ENCODE measurements at places on chromosomes 3 and 15.

DNA sequence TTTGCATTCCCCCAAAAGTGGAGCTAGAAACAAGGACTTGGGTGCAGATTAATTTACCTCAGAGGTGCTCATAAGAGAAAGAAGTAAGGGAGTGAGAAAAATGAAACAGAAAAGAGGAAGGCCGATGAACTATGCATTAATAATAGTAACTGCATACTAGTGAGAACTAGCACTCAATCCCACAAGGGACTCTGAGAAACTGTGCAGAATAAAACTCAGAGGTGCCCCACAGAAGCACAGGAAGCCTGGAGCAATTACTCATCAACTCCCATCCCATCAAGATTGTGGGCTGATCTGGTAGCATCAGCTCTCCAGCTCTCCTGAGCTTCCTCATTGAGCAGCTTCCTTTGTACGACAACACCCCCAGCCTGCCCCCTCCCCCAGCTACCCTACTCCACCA is 50.8 kb downstream of the CLDN18 start:
- DNase-seq, result no peak

- no peak for DNase-seq
These were observed 5.0 kb downstream of the ACOX2 start for GRCh38 chr3:58531956-58532355.

DNA sequence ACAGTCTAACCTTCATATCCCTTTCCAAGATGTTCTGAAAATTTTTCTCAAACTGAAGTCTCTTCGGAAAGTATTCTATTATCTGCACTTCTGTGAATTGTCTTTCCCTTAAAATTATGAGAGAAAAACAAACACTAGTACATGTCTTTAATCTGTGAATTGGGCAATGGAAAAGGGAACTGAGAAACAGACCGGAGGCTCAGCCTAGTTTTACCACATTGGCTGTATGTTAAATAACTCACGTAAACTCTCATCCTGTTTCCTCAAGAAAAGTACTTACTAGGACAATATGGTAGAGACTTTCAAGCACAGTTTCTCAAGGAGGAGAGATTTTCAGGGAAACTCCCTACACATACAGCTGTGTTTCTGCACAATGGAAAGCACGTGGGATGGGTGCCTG is 982.2 kb upstream of the SEMA6D start:
- DNase-seq, result no peak

DNA sequence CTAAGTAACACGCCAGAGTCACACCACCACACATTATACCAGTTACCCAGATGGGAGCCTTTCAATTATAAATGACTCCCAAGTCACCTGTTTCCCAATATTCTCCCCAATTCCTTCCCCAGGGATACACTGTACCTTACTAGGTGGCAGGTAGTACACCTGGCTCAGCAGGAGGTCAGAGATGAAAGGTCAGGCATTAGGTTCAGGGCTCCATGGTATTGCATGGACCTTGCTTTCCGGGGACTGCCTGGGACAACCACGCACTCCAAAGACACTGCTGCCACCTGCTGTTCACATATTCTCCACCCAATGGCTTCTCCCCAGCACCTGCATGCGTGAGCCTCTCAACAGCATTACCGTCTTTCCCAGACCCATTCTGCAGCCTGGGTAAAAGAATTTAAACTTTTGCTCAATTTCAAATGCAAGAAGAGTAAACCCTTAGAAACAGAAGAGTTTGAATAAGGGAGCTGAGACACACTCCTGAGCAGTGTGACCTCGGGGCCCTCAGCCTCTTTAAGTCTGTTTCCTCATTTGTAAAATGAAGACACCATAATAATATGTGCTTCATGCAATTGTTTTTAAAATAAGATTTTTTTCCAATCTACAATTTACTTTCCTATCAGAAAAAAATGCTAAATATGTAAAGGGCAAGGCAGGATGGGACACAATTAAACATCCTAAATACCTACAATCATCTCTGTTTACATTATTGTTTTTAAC is 28.0 kb upstream of the LACTB start:
- peak; percentile 68 for DNase-seq

DNA sequence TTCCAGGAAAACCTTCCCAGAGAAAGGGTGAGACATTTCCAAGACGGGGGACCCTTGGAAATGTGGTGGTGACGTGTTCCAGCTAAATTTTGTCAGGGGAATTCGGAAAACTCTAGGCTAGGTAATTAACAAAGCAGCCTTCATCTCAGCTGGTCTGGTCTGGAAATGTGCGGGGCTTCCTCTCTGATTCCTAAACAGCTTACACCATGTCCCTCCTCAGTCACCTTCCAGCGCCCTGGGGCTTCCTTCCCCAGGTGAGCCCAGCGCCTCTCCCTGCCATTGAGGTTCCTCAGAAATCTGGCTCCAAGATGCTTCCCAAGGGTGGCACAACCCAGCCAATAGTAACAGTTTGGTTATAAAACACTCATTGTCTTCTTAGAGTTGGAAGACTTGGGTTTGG is 571 bp downstream of the ACAD9 start:
- DNase-seq, result no peak

GRCh38 chr15:25176991-25177954 is 222.5 kb downstream of the SNRPN start:
- DNase-seq, result no peak

DNA sequence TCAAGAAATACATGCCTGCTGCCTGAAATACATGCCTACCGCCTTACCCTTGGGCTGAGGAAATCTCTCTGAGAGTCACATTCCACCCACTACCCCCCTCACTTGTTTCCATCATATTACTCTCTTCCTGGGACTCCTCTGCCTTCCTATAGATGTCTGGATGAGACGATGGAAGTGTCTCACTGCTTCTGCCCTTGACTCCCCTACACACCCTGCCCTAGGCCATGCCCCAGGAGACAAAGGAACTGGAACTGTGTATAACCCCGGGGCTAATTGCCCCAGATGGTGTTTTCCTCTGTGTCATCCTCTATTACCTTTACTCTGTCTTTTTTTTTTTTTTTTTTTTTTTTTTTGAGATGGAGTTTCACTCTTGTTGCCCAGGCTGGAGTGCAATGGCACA is 102.0 kb downstream of the GTPBP8 start:
- no peak for DNase-seq

- no peak for DNase-seq
These were observed 125.0 kb upstream of the TRIM42 start for GRCh38 chr3:140552898-140553297.

All from CD4-positive, alpha-beta T cell treated with Interleukin-6 at 100 ng/mL for 8 hours (primary cell).